ENCODE measurements at places on chromosomes 5 and 9.
A peak's percentile ranks its signal among the peaks of the same experiment; 100 is the strongest.

GRCh38 chr9:87108661-87109060 lies 161.4 kb upstream of the GAS1 start:
- DNase-seq = no peak

DNA sequence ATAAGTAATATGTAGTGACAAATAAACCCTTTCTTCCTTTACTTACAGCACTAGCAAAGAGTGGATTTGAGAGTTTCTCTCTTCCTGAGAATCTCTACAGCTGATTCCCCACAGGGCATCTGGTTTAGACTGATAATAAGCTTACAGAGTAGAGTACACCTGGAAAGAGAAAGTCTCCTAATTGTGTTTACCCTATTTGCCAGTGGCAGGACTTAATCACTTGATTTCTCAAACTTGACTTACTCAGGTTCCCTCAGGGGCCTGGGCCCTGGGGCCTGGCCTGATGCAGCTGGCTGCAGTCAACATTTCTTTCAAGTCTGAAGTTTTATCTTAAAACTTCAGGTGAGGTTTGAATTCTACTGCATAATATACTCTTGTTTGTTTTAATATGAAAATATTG lies 38.0 kb upstream of the UBTD2 start:
- DNase-seq = no peak

- peak; percentile 80 for DNase-seq
These were observed 130.0 kb downstream of the LHFPL2 start for GRCh38 chr5:78518365-78519197.

DNA sequence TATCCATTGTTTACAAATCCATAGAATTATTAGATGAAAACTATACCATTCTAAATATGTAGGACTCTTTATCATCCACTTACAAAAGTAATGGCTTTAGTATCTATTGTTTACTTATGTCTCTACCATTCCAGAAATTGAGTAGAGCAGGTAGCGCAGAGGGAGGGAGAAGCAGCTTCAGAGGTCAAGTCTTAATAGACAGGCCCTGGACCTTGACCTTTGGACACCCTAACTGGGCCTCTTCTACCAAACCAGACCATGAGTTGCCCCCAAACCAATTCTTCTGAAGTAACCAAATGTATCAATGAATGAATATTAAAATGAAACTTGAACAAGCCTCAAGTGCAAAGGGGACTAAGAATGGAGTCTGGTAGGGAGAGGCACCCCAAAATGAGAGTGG lies 124.9 kb upstream of the ANKRD55 start:
- no peak for DNase-seq
